Activated naive CD4-positive, alpha-beta T cell (primary cell): ENCODE measurements at places on chromosomes 7 and 10.

DNA sequence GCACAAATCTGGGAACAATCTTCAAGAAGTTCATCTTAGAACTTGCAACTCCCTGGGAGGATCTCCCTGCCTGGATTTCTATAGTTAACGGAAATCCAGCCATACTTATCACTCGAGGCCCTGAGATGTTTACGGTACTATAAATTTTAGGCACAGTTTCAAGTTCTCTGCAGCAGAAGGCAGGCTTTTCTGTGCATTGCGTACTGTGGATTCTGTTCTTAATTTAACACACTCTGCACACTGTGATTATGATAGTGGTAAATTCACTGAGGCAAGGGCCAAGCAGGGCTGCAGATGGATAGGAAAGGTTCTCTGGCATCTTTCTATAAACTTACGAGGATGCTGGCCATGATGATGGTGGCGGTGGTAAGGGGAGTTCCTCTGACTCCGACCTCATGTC is 10.6 kb downstream of the INHBA start:
- DNase-seq, result no peak

DNA sequence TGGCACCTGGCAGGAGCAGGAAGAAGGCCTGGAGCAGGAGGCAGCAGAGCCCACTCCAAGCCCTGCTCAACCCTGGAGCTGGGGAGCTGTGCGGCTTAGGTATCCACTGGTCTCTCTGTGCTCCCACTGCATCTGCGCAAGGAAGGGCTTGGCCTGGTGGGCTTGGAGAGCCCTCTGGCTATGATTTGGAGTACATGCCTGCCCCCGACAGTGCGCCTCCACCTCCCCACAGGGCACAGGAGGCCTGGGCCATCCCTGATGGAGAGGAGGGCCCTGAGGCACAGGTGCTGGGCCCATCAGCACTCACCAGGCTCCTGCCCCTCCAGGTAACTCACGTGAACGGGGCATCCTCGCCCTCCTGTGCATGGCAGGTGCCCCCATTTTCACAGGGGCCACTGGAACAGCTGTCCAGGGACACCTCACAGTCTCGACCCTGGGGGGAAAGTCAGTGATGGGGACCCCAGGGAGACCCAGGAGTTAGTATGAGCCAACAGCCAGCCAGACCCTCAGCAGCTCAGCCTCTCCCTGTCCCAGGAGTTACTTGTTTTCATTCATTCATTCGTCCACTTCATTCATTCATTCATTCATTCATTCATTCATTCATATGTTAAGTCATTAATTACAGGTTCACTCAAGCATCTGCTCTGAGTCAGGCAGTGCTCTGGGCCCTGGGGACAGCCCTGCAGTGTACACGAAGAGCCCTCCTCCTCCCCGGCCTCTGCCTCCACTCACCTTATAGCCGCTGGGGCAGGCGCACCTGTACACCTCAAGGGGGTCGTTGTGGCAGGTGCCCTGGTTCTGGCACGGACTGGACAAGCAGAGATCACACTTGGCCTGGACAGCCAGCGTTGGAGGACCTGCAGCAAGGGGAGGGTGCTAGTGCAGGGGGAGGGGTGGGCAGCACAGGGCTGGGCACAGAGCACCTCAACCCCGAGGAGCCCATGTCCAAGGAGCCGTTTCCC is 167.2 kb downstream of the SLIT1 start:
- DNase-seq, result no peak

- no peak for DNase-seq
These were observed 137.2 kb upstream of the PCBD1 start for GRCh38 chr10:71025535-71025934.

GRCh38 chr10:16341637-16342036 is 95.2 kb upstream of the PTER start:
- no peak for DNase-seq

DNA sequence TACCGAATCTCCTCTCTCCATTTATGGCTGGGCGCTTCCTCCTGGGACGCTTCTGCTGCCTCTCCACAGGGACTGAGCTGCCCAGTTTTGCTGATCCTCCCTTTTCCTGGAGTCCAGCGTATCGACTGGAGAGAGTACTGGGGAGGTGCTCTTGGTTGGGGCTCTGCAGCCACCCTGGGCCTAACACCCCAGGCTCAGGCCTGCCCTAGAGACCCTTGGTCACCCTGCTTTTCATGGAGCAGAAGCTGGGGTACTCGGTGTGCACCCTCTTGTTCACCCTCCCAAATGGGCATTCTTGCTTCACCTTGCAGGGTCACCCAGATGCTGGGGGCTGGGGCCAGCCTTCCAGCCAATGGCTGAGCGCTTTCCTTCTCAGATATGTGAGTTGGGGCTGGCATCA is 88.8 kb upstream of the RET start:
- no peak for DNase-seq

GRCh38 chr10:22912763-22913384 is 15.0 kb upstream of the ARMC3 start:
- DNase-seq, result no peak

- DNase-seq, result no peak
These were observed 15.3 kb downstream of the LIPK start for GRCh38 chr10:88721392-88721791.

DNA sequence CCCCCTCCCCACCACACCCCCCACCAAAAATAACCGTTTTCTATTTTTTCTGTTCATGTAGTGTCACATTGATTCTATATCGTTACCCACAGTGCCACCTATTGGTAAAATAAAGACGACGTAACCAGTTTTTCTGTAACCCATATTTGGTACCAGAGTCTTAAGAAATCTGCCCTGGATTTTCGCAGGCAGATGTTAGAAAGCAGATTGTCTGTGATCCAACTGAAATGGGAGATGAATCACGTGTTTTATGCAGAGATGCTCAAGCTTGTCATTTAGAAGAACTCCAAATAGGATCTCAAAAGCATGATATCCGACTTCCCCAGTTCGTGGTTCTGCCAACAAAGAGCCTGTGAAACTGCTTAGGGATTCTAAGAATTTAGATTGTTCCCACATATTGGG is 261.1 kb upstream of the CSTF2T start:
- no peak for DNase-seq

DNA sequence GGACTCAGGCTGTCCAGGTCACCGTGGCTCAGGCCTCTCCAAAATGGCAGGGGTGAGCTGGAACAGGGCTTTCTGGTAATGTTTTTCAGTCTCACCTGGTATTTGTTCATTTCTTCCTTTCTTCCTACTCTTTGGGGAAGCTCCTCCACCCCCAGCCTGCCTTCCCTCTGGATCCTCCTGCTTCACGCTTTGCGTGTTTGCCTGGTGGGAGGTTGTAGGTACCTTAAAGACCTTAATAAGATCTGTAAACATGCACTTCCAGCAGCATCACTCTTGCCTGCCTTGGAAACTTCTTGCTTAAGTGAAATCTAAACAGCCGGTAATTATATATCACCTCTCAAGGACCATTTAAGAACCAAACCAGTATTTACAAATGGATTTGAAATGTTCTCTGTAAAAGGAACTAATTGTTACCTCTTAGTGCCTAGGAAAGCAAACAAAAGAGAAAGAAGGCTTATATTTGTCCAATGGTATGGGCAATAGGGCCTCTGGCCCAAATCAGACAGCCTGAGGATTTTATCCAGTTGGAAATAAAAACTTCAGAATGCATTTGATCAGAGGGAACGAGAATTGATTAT is 339.9 kb downstream of the CCSER2 start:
- DNase-seq, result no peak

DNA sequence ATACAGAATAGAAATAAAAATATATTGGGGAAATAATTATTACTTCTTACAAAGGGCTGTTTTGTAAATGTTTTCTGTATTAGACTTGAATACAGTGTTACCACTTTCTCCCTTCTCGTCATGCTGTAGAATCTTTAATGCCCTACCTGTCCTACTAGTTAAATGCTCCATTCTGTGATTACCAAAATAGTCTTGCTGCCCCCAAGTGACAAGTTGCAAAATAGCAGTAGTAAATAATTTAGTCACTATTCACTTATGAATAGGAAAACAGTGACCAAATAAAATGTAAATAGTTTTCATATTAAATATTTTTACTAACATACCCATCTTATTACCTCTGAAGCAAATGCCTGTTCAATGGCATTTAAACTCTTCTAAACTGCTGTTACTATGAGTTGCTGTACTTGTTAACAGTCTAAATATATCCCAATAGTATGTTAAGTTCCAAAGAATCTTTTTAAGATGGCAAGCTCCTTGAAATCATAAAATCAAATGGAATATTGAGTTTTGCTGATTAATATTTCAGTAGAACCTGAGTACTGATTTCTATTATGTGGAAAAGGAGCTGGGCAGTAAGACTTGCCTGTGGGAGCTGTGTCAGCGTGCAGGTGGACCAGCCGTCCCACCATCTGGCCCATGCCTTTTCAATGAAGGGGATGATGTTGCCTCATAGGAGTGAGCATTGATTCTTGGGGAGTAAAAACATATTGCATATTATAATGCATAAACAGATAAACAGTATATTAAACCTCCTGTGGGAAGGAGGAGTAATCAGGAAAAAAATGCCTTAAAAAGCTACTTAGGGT is 18.1 kb upstream of the OIT3 start:
- no peak for DNase-seq

GRCh38 chr10:86182150-86182549 is 184.4 kb downstream of the GRID1 start:
- DNase-seq, result no peak

DNA sequence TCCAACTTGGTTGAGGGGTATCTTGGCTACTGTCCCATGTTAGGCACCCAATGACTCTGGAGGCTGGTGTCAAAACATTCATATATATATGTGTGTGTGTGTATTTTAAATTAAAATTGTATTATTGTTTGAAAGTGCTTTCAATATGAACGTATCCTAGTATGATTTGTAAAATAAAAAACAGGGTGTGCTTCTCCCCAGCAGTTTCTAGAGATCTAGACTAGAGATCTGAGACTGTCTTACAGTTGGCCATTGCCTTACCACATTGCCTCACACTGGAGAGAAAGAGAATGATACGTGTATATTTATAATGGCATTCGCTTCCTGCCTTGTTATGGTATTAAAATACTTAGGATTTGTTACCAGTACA is 1.2 kb downstream of the BAG3 start:
- no peak for DNase-seq

GRCh38 chr7:157211690-157212089 is 73.0 kb downstream of the UBE3C start:
- no peak for DNase-seq

- no peak for DNase-seq
These were observed 12.0 kb upstream of the DHTKD1 start for GRCh38 chr10:12056748-12057147.

DNA sequence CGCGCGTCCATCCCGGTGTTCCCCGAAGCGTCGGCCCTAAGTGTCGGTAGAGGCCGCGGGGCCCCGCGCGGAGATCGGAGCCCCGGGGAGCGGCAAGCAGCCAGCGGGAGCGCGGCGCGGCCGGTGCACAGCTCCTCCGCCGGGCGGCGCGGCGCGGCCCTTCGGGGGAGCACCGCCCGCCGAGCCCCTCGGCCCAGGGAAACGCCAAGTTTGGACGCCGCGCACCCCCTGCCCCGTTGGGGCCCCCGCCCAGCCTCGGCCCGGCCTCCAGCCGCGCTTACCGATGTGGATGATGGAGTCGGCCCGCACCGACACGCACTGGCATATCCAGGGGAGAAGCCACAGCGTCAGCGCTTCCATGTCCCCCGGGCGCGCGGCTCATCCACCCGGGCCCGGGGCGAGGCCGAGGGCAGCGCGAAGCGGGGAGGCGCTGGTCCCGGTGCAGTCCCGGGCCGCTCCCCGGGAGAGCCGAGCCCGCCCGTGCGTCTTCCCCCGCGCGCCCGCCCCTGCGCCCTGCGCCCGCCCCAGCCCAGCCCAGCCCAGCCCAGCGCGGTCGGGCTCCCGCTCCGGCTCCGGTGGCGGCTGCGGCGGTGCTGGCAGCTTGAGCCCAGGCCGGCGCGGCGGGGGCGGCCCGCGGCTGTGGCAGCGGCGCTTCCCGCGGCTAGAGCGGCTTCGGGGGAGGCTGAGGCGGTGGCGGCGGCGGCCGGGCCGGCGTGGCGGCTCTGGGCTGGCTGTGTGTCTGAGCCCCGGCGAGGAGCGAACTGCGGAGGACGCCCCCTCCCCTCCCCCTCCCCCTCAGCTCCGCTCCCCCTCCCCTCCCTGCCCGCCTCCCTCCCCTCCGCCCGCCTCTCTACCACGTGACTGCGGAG is at the start of gene GRID1:
Gene GRID1, minus strand, starts transcription at position 763 of the 869 bp plus-strand sequence.
- DNase-seq, result no peak

DNA sequence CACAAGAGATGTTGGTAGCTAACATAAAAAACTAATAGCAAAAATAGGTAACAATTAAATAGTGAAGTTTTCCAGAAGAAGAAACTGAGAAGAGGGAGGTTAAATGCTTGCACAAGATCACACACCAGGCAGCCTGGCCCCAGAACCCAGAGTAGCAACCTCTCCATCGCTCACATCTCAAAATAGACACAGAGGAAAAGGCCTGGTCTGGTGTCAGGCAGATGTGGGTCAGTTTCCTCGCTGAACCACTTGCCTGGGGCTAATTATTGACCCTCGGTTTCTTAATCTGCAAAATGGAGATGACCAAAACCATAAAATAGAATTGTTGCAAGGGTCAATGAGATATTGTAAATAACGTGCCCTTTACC is 44.5 kb upstream of the STK17A start:
- no peak for DNase-seq

GRCh38 chr7:149532654-149533053 is 35.0 kb upstream of the ZNF746 start:
- no peak for DNase-seq

GRCh38 chr10:115918812-115919211 is 354.2 kb downstream of the GFRA1 start:
- DNase-seq, result no peak

- no peak for DNase-seq
These were observed 164.1 kb upstream of the CDCA7L start for GRCh38 chr7:22109761-22110160.

- no peak for DNase-seq
These were observed 114.0 kb upstream of the PLXDC2 start for GRCh38 chr10:19702215-19702614.

DNA sequence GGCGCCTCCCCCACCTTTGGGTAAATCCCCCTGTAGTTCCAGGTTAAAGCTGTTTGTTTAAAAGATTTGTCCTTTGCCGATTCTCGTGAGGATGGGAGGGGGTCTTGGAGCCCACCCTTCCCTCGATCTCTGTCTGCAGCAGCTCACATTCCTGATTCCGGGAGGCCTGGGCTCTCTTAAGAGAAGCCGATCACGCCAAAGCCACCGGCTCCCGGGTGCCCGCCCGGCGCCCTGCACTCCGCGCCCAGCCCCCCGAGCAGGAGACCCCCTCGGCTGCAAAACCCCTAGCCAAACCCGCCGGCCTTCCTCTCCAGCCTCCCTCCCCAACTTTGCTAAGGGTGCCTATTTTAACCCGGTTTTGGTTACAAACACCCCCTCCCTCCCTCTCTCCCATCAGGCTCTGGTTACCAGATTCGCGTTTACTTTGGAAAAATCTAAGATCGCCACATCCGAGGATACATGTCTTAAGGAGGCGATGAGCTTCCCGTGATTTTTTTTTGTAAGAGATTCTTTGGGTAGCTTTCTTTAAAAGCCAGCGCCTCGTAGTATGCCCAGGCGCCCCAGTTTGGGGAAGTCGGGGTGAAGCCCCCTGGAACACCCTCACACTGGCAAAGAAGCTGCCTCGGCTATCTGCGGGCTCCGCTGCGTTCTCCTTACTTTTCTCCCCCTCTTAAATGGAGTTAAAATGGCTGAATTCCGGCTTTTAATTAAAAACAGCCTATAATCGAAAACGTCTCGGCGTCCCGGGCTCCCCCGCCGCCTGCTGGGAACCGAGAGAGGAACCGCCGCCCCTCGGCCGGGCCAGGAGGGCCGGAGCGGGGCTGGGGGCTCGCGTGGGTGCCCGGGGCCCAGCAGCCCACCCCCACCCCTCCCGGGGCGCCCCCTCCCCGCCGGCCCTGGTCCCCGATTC is 983 bp downstream of the TNRC18 start:
- no peak for DNase-seq
